ENCODE measurements at places on chromosomes 12 and 14.
A peak's percentile ranks its signal among the peaks of the same experiment; 100 is the strongest.

DNA sequence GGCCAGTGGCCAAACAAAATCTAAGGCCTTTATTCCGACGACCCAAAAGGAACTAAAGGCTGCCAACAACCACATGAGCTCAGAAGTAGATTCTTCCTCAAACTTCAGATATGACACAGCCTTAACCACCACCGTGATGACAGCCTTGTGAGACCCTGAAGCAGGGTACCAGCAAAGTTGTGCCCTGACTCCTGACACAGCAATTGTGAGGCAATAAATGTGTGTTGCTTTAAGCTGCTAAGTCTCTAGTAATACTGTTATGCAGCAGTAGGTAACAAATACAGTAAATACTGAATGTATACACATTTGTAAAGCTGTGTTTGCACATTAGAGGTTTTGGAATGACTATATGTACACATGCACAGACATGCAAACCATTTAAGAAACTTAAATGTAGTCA is 10.7 kb upstream of the SLC6A13 start:
- no peak for DNase-seq

GRCh38 chr14:51472881-51473280 is 178.8 kb upstream of the FRMD6 start:
- DNase-seq: no peak

DNA sequence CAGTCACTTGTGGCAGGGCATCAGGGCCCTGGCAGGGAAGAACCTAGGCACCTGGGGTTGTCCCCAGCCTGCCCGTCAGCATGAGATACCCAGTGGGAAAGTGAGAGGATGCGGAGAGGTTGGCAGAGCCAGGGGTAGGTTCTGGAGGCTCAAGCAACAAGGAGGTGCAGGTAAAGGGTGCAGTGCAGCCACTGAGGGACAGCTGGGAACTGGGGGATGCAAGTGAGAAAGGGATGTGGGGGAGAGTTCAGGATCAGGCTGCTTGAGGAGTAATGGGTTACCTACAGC is 18.7 kb downstream of the VASH1 start:
- DNase-seq: no peak

DNA sequence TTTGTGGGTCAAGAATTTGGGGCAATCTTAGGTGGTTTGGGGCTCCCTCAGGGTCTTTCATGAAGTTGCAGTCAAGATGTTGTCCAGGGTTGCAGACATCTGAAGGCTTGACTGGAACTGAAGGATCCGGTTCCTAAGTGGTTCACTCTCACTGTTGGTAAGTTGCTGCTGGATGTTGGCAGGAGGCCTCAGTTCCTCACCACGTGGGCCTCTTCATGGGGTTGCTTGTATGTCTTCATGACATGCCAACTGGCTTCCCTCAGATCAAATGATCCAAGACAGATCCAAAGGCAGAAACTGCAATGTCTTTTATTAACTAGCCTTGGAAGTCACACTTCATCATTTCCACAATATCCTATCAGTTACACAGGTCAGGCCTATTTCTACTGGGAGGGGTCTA is 49.2 kb downstream of the ARF6 start:
- no peak for DNase-seq

GRCh38 chr14:75238756-75239455 is 39.7 kb upstream of the FOS start:
- no peak for DNase-seq

DNA sequence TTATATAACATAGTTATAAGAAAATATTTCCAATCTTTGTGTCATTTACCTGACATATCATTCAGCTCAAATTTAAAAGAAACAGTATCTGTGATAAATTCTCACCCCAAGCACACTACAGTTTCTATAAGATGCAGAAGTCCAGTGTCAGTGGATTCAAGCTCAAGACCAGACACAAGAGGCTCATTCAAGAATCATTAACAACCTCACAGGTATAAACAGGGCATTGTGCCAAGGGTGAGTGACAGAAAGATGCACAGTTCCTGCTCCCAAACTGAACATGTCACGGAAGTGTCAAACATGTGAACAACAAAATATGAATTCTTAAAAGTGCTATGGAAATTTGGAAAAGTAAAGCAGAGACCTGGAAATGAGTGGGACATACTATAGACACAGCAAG is 12.8 kb downstream of the ATP2B1 start:
- no peak for DNase-seq

GRCh38 chr12:15477761-15478160 is 155.5 kb downstream of the PTPRO start:
- no peak for DNase-seq

DNA sequence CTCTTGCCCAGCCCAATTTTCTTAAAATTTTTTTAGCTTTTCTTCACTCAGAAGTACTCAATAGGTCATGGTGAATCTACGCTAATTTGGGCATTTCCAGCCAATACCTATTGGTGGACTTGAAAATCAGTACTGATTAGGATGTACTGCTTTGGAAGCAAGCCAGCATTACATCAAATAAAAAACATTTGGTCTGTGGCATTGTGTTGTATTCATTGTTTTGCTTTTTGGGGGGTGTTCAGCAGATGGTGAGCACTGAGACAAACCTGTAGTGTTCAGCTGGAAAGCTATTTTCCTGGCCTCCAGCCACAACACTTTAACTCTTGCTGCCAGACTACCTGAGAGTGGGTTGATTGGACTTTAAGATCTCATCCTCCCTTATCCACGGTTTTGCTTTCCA is 4.0 kb downstream of the MAPKAPK5 start:
- peak; percentile 75 for DNase-seq

GRCh38 chr14:101465795-101466448 is 95.4 kb upstream of the DIO3 start:
- DNase-seq: no peak

- no peak for DNase-seq
Measured at GRCh38 chr12:47193066-47193465, 113.3 kb upstream of the AMIGO2 start.

GRCh38 chr14:72632727-72633126 is 261.2 kb downstream of the DPF3 start:
- DNase-seq: no peak

DNA sequence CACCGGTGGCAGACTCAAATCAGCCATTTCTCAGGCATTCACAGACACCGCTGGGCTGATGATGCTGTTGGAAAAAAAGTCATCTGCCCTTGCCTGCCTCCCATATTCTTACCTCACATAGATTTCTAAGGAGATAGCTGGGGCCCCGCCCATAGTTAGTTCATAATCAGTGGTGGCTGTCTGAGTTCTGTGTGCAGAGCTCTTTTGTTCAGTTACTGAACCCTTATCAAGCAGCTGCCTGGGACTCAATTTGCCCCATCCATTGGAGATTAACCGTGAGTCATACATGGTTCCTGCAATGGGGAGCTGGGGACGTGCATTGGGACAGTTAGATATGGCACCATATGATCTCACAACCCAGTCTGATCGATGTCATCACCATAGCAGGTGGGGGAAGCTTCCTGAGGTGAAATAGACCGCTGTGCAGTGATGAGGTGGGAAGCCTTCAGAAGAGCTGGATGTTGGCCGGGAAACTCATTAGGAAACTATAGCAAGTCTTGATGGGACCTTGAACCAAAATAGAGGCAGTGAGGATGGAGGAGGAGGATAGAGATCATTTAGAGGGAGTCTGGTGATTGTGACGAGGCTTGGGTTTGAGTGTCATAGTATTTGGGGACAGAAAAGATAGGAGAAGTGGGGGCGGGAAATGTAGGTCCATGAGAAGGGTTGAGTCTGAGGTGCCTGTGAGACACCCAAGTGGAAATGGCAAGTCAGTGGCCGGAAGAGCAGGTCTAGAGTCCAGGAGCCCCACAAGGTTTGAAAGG is 147.8 kb downstream of the GCH1 start:
- DNase-seq: no peak

GRCh38 chr12:15323480-15323879 is 1.2 kb downstream of the PTPRO start:
- no peak for DNase-seq

DNA sequence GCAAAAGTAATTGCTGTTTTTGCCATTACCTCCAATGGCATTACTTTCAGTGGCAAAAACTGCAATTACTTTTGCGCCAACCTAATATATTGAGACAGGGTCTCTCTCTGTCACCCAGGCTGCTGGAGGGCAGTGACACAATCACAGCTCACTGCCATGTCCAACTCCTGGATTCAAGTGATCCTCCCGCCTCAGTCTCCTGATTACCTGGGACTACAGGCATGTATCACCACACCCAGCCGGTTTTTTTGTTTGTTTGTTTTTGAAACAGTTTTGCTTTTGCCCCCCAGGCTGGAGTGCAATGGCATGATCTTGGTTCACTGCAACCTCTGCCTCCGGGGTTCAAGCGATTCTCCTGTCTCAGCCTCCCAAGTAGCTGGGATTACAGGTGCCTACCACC is 15.7 kb upstream of the KDM2B start:
- no peak for DNase-seq

DNA sequence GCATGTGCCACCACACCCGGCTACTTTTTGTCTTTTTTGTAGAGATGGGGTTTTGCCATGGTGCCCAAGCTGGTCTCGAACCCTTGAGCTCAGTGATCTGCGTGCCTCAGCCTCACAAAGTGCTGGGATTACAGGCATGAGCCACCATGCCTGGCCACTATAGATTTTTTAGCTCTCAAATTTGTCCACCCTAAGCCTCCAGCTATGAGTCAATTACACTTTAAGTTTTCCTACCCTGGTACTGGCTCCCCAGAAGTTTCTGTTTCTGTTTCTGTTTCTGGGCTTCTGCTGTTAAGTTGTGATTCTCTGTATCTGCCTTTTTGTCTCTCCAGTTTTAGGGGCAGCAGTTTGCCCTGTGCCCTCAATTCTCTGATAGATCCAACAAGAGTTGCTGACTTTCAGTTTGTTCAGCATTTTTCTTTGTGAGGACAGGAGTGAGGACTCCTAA is 4.4 kb upstream of the TINF2 start:
- DNase-seq: no peak

DNA sequence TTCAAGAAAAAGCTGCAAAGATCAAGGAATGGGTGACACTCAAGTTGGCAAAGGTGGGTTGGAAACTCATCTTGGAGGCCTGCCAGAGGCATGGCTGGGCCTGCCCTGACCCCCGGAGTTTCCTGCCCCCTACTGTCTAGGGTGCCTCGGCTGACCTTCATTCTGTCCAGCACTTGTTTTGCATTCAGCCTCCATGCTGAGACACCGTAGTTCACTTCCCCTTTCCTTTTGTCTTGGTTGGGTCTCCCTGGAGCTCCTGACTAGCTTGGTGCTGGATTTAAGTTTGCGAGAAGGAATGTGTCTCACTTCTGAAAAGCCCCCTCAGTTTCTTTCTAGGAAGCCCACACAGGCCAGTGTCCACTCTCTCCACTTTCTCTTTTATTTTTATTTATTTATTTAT is 26.5 kb downstream of the PLEKHH1 start:
- no peak for DNase-seq

GRCh38 chr14:93330609-93331000 is 2.2 kb downstream of the BTBD7 start:
- DNase-seq: no peak

GRCh38 chr14:33617154-33617553 is 333.7 kb downstream of the EGLN3 start:
- no peak for DNase-seq

DNA sequence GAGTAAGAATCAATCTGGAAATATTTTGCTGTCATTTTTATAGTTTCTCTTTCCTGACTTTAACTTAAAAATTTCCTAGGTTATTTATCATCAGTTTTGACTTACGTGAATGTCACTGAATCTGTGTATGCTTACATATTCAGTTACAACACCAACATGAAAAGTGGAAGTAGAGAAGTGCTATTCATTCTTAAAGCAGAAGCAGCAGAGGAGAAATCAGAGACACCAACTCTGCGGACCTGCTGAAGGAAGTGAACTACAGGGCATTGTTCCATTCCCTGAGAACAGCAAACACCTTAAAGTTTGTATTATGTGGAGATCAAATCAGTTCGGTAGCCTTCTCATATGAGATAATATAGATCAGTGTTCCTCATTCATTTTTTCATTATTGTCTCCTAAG is 34.1 kb downstream of the RAD51B start:
- no peak for DNase-seq

All from NCI-H2171 (cell line).